ENCODE measurements at places on chromosomes 12 and 14. TPM values are rescaled to one million over a fixed set of nuclear protein-coding genes. Genes with fewer than 3 reads are reported as not detected.

The TMEM106C gene
- 247 TPM for total RNA-seq

The BCL2L14 gene
- 21.8 TPM for total RNA-seq

The KIF5A gene
- 0.60 TPM for total RNA-seq

The GLI1 gene
- total RNA-seq = not detected

The ZNF641 gene
- 6.0 TPM for total RNA-seq
